ENCODE measurements at places on chromosomes 1 and 21.

GRCh38 chr21:32392299-32392879 is 423 bp downstream of the URB1 start:
- DNase-seq: no peak

- DNase-seq: no peak
Measured at GRCh38 chr1:157105298-157105987, 5.8 kb upstream of the ETV3L start.

- no peak for DNase-seq
Measured at GRCh38 chr1:47950471-47950870, 46.7 kb downstream of the TRABD2B start.

GRCh38 chr1:156615946-156616345 is 3.3 kb upstream of the HAPLN2 start:
- no peak for DNase-seq

DNA sequence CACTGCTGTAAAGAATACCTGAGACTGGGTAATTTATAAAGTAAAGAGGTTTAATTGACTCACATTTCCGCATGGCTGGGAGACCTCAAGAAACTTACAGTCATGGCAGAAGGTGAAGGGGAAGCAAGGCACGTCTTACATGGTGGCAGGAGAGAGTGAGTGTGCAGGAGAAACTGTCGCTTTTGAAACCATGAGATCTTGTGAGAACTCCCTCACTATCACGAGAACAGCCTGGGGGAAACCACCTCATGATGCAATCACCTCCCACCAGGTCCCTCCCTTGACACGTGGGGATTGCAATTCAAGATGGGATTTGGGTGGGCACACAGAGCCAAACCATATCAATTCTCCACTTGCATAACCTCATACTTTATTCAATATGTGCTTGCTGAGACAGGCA is 76.6 kb downstream of the GIPC2 start:
- no peak for DNase-seq

- no peak for DNase-seq
Measured at GRCh38 chr1:48790397-48790796, 13.7 kb upstream of the BEND5 start.

GRCh38 chr1:38053416-38054091 is 7.0 kb upstream of the POU3F1 start:
- no peak for DNase-seq

GRCh38 chr21:16186742-16187141 is 457.0 kb downstream of the USP25 start:
- no peak for DNase-seq

DNA sequence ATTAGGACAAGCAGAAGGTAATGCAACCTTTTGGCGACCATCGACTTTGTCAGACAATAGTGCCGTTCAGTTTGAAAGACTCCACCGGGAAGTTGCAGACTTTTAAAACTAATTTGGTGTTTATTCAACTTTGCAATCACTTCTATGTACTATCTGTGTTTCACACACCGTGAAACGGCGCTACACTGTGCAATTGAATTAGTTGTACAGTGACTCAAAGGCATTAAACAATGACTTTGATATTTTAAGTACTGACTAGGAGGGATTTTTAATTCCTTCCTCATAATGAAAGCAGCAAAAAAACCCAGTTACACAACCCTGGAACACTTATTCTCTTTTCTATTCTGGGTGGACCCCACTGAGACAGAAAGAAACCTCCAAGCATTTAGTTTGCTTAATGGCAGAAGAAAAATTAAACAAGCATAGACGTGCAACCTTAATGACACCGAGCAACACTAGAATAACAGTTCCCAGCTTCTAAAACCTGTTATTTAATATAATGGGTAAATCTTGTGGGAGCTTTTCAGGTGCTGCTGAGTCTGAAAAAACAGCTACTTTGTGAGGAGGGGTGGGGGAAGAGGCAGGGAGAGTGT is 176.8 kb downstream of the LMO4 start:
- no peak for DNase-seq

- DNase-seq: peak; percentile 44
Measured at GRCh38 chr1:150511551-150511950, 3.6 kb downstream of the ECM1 start.

- DNase-seq: no peak
Measured at GRCh38 chr1:23274134-23274505, 56.8 kb upstream of the HTR1D start.

- DNase-seq: no peak
Measured at GRCh38 chr1:41023279-41023990, 1.9 kb upstream of the SLFNL1 start.

DNA sequence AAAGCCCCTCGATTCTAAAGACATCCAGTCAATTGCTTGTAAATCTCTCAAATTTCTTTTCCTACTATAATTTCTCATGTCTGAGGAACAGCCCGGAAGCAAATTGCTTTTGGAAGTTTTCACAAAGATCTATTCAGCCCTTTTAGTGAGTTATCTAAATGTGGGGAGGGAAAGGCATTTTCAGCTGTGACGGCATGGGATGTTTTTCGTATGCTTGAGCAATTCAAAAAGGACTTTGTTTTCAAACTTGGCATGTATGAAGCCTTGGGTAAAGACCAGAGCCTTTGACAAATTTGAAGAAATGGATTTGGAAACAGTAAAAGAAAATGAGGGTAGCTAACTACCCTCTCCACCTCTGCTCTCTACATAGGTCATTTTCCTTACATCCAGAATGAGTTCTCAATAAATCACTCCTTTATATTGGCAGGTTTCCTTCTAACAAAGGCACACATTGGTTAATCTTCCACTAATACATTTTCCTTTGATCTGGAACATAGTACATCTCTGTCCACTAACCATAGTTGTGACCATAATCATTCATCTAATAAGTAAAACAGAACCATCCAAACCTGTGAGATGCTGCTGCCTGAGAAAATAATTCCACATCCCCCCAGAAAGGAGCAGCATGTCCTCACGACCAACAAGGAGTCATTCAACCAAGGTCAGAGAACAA is 66.1 kb upstream of the ADAM30 start:
- no peak for DNase-seq

- no peak for DNase-seq
Measured at GRCh38 chr1:42943166-42943565, 15.5 kb downstream of the SLC2A1 start.

DNA sequence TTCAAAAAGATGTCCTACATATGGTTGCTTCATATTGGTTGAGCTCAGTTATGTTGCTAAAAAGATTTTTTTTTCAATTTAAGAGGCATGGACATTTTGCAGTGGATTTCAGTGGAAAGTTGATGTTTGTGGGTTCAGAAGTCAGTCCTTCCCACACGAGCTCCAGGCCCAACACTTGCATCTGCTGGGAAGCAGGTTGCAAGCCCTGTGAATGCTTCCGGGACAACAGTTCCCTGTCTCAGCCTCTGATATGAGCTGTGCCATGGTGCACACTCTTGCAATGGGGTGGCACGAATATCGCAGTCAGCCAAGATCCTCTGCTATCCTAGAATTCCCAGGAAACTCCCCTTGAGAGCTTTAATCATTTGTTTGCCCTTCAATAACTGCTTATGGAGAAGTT is 30.3 kb upstream of the ABCG1 start:
- no peak for DNase-seq

- no peak for DNase-seq
Measured at GRCh38 chr1:51294566-51295184, 35.7 kb downstream of the TTC39A start.

DNA sequence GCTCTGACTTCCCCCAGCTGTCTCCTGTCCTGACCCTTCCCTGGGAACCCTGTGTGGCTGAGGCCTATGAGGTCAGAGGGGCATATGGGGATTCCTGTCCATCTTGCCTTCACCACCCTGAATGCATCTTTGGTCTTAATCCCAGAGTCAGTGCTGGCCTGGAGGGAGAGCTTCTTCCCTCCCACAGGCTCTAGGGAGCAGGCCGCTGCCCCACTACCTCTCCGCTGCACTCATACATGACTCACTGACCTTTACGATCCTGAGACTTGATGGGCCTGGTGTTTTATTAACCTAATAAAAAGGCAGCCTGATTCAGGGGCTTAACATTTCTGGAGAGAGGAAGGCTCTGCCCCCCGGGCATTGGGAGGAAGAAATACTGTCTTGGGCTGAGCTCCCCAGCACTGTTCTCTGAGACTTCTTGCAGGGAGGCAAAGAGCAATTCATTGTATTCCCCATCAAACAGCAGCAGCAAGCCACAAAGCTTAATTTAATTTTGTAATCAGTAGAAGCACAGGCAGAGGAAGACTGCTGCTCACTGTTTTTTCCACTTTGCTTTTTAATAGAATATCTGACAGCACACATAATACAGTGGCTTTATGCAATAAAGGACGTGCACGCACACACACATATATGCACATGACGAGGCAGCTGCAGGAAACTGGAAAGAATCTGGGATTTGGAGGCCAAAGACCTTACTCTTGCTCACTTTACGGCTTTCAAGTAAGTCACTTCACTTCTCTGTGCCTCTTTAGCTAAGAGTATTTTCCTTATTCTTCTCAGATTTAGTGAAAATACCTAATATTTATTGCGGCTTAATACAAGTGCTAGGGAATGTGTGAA is 89.2 kb upstream of the GRIK3 start:
- DNase-seq: no peak

GRCh38 chr1:203776636-203777035 is 11.7 kb downstream of the LAX1 start:
- DNase-seq: no peak

DNA sequence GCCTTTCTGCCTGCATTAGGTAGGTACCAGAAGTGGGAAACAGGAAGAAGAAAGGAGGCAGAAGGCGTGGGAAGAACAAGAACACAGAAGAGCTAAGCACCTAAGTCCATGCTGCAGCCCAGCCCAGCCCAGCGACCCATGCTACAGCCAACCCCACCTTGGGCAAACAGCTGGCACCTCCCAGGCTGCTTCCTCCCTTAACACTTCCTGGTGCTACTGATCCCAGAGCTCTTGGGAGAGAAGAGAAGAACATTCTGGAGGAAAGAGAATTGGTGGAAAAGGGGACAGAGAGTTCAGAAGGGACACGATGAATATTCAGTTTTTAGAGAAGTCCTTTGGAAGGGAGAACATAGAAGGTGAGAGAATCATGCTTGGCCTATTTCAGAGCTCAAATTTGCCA is 28.5 kb downstream of the PLEKHA6 start:
- DNase-seq: no peak

DNA sequence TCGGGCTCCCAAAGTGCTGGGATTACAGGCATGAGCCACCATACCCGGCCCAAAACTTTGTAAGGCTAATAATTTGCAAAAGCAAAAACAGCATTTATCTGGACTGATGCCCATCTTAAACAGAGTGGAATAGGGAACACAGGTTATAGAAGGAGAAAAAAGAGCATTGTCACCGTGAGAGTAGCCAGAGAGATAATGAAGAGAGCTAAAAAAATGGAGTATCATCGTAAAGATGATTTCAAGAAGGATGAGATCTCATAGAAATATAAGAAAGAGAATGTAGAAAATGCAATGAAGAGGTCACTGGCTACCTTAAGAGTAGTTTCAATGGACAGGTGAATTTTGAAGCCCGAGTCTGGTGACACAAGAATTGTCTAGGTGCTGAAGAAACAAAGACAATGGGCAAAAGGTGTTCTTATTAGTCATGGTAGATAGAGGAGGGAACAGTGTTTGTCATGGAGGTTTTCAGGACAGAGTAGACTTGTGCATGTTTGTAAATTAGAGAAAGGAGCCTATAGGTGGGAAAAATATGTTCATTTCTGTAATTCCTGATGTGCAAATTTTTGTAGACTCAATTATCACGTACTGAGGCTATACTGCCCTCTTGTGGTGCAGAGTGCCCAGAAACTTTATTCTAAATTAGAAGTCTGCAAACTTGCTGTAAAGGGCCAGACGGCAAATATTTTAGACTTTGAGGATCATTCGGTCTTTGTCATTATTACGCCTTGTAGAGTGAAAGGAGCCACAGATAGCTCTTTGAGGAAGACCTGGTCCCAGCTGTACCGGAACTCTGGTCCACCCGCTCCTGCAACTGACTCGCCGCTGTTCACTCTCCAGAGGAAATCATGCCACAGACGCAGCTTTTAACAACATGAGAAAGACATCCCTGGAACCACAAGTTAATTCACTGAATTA is 8.1 kb upstream of the TMEM183A start:
- no peak for DNase-seq

GRCh38 chr1:112849425-112850033 is 106.5 kb downstream of the SLC16A1 start:
- no peak for DNase-seq

GRCh38 chr1:183282101-183282855 is 96.2 kb downstream of the LAMC2 start:
- no peak for DNase-seq

- DNase-seq: no peak
Measured at GRCh38 chr1:70318191-70318590, 36.3 kb downstream of the ANKRD13C start.

DNA sequence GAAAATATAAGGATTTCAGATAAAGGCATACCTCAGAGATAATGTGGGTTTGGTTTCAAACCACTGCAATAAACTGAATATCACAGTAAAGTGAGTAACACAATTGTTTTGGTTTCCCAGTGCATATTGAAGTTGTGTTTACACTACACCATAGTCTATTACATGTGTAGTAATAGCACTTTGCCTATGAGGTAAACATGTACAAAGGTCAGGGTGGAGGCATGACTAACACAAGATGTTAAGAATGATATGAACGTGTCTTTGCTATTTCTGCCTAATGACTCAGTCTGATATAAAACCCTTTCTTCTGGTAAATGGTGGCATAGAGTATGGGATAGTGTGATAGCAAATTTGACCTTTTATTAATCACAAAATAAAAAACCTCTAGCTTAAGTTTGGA is 621.5 kb upstream of the ADGRL2 start:
- no peak for DNase-seq

DNA sequence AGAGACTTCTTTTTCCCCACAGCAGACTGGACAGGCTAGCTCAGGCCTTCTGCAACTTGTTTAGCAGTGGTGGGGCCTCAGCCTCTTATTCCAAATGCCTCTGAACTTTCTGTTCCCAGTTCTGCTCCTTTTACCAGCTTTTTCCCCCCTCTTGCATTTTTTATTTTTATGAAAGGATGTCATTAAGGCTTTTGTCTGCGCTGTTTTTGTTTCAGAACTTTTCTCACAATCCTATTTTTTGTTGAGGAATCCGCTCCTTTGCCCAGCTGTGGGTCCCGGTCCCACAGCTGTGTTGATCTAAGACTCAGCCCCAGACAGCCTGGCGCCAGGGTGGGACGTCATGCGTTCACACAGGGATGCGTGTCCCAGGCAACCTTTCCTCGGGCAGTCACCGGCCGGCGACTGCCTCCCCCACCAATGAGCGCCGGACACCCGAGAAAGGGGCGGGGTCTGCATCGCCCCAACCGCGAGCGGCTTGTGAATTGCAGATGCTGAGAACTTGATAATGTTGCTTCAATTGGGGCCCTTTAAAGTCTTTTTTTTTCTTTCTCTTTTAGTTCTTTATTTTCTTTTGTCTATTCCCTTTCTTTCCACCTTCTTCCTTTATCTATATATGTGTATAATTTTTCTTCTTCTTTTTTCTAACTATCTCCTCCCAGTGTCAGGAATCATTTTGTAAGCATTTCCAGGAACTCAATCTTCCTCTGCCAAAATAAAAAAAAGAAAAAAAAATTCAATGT is 3.0 kb upstream of the ID3 start:
- peak; percentile 70 for DNase-seq

GRCh38 chr1:10957133-10957532 is 55.3 kb upstream of the TARDBP start:
- DNase-seq: no peak

Measured in NCI-H1417 treated with DMSO at 0.1 percent for 48 hours (cell line).